ENCODE measurements at places on chromosomes 12 and 14.

DNA sequence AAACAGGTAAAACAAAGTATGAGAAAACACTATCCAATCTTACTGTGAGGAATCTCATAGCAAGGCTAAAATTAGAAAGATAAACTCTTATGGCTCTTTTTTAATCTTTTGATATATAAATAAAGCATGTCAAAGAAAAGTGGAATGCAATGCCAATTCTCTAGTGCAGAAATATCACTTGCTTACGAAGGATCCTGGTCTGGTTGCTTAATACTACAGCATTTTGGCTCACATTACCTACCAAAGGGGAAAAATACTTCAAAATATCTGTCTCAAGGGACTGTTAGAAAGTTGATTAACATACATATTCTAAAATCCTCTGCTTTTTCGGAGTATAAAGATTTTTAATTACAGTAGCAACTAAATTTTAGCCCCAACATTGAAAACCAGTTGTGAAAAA lies 21.4 kb downstream of the AREL1 start:
- no peak for DNase-seq

DNA sequence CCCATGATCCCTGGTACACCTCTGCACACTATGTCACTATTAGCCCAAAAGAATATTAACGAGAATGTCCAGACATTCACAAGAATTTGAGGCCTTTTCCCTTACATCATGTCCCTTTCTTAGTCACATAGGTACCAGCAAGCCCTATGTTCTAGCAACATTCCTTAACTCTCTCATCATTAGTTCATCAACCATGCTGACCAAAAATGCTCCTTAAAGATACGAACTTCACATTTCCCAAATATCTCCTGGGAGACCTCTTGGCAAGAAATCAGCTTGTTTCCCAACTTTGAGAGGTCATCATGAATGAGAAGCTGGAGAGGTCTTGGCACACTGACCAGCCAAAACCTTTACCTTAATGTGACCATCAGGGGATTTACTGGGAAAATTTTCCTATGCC lies 4.6 kb downstream of the SALL2 start:
- DNase-seq = no peak

GRCh38 chr14:81676395-81676794 lies 142.7 kb upstream of the SEL1L start:
- DNase-seq = no peak

DNA sequence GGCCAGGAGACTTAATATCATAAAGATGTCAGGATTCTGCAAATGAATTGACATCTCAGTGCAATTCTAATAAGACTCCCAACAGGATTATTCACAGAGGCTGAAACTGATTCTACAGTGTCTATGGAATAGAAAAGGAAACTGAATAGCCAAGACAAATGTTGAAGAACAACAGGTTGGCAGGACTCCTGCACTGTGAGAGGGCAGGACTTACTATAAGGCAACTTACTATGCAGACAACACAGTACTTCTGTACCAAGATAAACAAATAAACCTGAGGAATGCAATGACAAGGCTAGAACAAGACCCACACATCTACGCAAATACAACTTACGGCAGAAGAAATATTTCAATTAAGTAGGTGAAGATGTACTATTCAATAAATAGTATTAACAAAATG lies 132.2 kb upstream of the FKBP4 start:
- DNase-seq = no peak

GRCh38 chr14:103058164-103059055 lies 1.1 kb upstream of the CDC42BPB start:
- no peak for DNase-seq

GRCh38 chr12:106743270-106743988 lies 31.1 kb upstream of the RIC8B start:
- DNase-seq = no peak

DNA sequence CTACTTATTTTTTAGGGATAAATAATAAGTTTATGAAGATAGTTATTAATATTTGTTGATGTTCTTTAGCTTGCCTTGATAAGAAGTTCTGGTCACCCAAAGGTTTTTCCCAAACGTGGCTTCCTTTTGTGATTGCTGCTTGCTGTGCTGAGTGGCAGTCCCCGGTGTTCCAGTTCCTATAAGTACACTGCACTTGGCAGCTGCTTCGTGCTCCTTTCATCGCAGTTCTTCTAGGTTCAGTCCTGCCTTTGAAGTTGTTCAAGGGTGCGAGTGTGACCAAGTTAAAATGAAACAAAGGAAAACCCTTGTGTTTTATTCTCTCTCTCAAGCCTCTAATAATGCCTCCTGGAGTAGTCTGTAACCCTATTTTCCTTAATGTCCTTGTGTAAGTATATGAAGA lies 128.5 kb upstream of the ATF1 start:
- DNase-seq = no peak

DNA sequence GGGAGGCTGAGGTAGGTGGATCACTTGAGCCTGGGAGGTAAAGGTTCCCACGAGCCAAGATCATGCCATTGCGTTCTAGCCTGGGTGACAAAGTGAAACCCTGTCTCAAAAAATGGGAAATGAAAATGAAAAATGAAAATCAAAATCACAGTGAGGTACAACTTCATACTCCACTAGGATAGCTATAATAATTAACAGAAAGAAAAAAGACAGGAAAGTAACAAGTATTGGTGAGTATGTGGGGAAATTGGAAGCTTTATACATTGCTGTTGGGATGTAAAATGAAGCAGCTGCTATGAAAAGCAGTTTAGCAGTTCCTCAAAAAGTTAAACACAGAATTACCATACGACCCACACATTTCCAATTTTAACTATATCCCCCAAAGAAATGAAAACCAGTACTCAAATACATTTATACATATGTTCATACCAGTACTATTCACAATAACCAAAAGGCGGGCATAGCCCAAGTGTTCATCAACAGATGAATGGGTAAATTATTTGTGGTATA lies 22.2 kb downstream of the SGPP1 start:
- DNase-seq = no peak

- no peak for DNase-seq
Observed at GRCh38 chr14:37262649-37263048, 64.9 kb downstream of the MIPOL1 start.
